ENCODE measurements at places on chromosomes 12 and 14. TPM values are rescaled to one million over a fixed set of nuclear protein-coding genes. Genes with fewer than 3 reads are reported as not detected.

LALBA gene
- not detected for total RNA-seq

DNA sequence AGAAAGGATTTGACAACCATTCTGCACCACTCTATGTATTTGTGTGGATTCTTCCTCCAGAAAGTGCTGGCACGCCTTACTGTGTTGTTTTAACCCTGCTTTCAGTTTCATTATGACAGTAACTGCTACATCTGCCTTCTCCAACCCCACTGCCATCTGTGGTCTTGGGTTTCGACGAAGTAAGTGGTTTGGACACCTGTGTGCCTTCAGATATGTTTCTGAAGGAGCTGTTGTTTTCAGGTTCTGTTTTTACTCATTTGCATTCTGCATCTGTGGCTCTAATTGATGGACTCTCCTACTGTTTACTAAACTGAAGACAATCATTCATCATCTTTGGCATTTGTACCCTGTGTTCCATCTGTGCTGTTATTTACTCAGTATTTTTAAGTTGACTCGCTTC, 4.1 kb downstream of the TSHR start:
- H3K4me1 ChIP-seq, result peaks cover 8% of the 10 kb centered on the region
- no peak for DNase-seq
- no peaks in the 10 kb centered on the region for H3K36me3 ChIP-seq
- no peak overlapping the region for H3K4me3 ChIP-seq
- no peaks in the 10 kb centered on the region for H3K27me3 ChIP-seq

DNA sequence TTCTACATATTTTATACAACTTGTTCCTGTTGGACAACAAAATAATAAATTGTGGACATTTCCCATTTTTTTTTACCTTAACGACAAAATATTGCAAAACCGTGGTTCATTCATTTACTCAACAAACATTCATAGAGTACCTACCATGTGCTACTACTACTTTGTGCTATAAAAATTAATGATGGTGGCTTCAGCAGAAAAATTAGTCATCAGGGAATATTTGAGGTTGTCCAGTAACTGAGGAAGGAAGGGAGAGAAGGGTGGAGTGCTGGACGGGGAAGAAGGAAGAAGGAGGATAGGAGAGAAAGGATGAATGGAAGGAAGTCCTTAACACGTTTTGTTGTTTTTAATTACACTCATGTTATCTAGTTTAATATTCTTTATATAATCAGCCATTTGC, 53.7 kb downstream of the PPFIBP1 start:
- no peak for DNase-seq
- no peaks in the 10 kb centered on the region for H3K36me3 ChIP-seq
- H3K27ac ChIP-seq, result no peak overlapping the region
- peaks cover 40% of the 10 kb centered on the region for H3K4me1 ChIP-seq
- no peaks in the 10 kb centered on the region for H3K27me3 ChIP-seq

DNA sequence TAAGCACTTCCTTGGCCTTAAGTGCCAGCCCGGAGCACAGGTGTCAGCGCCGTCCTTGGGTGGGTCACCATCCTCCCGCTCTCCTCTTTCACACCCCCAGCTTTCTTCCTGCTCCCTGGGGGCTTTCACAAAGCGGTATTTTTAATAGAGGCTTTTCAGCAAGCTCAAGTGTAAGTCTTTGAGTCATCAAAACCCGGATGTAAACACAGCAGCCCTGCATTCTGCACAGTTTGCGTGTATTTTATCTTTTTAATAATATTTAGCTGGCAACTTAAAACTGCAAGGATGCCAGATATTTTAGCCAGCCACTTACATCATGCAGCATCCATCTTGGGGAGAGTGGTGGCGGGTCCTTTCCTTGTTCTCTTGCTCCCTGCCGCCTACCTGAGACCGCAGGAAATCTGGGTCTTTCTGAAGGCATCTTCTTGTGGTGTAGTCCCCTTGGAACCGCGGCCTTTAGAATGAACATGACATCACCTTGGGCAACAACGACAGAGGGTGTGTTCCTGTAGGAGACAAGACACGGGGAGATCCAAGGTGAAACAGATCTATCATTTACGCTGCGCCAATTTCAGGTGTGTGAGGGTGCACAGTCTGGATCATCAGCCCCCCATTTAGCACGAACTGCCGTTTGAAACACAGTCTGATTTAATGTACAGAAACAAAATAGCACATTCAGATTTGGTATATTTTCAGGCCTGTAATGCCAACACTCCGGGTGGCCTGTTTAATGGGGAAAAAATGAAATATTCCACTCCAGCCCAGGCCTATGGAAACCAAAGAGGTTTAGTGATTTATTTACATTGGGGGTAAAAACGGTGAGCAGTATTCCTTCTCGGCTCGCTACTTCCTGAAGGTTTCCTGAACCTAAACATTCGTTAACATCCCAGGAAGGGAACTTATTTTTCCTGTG, 12.5 kb upstream of the IRF2BPL start:
- H3K4me3 ChIP-seq, result peak overlapping the region; percentile 34
- H3K27ac ChIP-seq, result peak overlapping the region; percentile 98
- DNase-seq, result no peak
- H3K36me3 ChIP-seq, result no peaks in the 10 kb centered on the region

- no peaks in the 10 kb centered on the region for H3K27me3 ChIP-seq
- H3K36me3 ChIP-seq, result no peaks in the 10 kb centered on the region
- H3K27ac ChIP-seq, result peak overlapping the region; percentile 70
- H3K4me3 ChIP-seq, result peak overlapping the region; percentile 18
Measured at GRCh38 chr12:121451961-121452339, 52.0 kb downstream of the RNF34 start.

- DNase-seq, result no peak
- peaks cover 7% of the 10 kb centered on the region for H3K4me1 ChIP-seq
- no peak overlapping the region for H3K27ac ChIP-seq
- no peak overlapping the region for H3K4me3 ChIP-seq
- no peaks in the 10 kb centered on the region for H3K27me3 ChIP-seq
Measured at GRCh38 chr12:67760586-67761275, 112.2 kb downstream of the DYRK2 start.

DNA sequence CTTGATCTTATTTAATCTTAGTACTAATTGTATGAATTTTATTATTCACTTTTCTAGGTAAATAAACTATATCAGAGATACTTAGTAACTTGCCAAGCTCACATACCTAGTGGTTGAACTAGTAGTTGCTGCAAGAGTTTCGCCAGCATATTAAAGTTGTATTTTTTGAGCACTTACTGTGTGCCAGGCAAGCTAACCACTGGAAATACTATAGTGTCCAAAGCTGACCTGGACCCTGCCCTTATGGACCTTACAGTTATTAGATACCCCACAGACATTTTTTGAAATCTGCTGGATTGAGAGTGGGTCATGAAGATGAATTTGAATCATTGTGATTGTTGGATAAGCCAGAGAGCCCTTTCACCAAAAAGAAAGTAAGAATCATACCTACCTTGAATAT, 125.0 kb downstream of the RAD51B start:
- peak overlapping the region; percentile 88 for H3K27ac ChIP-seq
- no peak for DNase-seq
- no peaks in the 10 kb centered on the region for H3K27me3 ChIP-seq
- no peaks in the 10 kb centered on the region for H3K36me3 ChIP-seq
- no peak overlapping the region for H3K4me3 ChIP-seq
